ENCODE measurements at places on chromosomes 16 and 17.

- no peak for DNase-seq
These were observed 201.2 kb upstream of the CACNG3 start for GRCh38 chr16:24054741-24055491.

- DNase-seq, result peak; percentile 36
These were observed 5.6 kb downstream of the CUEDC1 start for GRCh38 chr17:57949649-57950048.

DNA sequence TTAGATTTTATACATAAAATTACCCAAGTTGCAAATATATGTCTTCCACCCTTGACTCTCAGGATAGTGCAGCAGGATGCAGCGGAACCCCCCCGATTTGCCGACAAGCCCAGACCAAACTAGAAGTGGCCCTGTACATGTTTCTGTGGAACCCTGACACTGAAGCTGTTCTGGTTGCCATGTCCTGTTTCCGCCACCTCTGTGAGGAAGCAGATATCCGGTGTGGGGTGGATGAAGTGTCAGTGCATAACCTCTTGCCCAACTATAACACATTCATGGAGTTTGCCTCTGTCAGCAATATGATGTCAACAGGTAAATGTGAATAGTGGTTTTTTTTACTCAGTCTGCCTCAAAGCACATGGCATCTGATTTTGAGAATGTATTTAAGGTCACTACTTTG, 70.7 kb downstream of the OMG start:
- no peak for DNase-seq

DNA sequence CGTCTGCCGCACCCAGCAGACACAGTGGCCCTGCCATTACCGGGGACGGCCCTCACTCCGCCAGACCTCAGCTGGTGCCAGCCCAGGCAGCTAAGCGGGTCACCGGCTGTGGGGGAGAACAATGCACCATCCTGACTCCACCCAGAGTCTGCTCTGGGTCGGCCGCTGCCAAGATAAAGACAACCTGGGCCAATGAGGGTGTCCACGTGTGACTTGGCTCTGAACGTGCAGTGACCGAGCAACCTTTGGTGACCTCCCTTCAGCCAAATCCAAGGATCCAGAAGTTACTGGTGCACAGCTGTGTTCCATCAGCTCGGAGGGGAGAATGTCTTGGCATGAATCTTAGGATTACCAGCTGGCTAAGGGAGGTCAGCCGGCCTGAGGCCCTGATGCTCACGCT, 155.9 kb downstream of the NTN1 start:
- no peak for DNase-seq

GRCh38 chr17:33435721-33436301, 142.7 kb upstream of the ASIC2 start:
- DNase-seq, result peak; percentile 40

DNA sequence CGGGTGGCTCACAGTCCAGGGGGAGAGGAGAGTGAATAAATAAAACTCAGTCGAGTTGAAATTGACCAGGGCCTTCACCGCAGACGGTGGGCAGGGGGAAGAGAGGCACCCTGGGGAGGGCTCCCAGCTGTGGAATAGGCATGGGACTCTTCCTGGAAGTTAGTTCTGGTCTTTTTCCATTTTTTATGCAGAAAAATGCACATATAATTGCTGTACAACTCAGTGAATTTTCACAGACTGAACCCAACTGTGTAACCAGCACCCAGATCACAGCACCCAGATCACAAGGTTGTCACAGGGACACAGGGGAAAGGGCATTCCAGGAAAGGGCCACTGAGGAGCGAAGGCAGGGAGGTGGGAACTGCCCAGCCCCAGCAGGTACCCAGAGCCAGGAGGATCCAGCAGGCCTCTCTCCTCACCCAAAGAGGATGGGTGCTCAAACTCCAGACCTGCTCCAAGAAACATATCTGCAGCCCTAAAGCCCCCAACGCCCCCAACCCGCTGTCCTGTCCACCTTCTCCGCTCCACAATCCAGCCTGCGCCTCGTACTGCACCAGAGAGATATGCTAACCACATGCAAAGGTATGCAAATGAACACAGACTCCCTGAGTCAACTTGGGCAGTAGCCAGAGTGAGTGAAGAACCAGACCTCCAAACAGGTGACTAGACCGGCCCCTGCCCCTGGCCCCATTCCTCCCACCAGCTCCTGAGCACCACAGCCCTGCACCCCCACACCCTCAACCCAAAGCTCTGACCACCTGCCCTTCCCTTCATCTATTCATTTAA, 29.1 kb upstream of the EIF1 start:
- no peak for DNase-seq

DNA sequence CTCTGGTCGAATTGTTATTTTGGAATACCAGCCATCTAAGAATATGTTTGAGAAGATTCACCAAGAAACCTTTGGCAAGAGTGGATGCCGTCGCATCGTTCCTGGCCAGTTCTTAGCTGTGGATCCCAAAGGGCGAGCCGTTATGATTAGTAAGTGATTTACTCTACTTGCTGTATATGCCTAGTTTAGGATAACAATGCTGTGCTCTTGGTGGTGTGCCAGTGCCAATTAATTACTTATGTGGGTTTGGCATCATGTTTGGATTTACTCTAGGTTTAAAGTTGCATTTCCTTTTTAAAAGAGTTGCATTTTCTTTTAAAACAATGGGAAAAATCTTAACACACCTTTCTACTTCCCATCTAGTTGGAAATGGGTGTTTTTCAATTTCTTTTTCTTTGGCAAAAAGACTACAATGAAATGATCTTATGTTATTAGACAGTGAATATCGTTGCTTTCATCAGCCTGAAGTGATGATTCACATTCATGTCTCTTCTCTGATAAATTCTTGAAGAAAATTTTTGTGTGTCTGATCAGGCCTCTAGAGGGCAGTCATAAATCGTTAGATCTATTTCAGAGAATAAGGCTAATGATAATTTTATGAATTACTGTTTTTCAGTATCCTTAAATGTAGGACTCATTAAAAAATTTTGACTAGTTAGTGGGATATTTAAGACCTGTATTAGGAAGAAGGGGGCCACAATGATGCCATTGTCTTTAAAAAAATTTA, 5.6 kb downstream of the SF3B3 start:
- DNase-seq, result peak; percentile 56

DNA sequence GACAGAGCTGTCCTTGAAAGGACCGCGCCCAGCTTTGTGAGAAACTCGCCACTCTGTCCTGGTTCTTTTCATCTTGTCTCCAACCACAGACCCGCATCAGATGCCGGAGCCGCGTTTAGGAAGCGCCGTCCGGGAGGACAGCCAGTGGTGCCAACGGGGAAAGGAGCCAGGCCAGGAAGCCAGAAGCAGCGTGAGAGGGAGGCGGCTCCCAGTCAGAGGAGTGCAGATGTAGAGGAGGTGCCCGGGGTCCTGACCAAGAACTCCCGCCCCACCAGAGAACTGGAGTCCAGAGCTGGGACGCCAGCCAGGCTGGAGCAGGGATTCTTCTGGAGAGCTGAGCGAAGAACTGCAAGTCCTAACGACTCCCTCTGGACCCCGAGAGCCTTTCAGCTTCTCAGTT, 49.3 kb upstream of the TNRC6C start:
- no peak for DNase-seq

DNA sequence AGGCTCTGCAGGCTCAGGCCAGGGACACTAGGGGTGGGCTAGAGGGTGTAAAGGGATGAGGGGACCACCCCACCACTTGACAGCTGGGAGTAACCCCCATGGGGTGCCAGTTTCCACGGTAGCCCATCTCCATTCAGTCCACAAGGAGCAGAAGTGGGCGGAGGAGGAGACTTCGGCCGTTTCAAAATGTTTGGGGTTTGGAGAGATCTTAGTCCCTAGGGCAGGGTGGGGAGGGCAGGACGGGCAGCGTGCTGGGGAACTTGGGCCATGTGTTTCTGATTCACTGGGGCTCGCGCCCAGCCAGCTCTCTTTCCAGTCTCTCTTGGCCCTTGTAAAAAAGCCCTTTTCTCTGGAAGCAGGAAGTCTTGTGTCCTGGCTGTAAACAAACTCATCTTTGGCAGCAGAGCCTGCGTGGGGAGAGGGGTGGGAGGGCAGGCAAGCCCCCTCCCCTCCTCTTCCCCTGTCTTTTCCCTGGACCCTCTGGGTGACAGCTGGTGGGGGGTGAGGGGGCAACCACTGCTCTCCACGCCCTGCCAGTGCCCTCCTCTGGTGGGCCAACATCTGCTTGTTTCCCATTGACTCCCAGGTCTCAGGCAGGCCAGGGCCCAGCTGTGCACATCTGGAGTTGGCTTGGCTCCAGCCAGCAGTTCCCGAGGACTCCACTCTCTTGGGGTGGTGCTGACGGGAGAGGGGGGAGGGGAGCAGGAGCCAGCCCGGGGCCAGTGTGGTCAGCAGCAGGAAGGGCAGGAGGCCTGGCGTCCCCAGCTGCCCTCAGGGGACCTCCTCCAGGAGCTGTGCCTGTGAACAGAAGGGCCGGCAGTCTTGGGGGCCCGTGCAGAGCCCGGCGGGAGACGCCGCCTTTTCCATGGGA, 8.1 kb downstream of the CYGB start:
- DNase-seq, result peak; percentile 53

DNA sequence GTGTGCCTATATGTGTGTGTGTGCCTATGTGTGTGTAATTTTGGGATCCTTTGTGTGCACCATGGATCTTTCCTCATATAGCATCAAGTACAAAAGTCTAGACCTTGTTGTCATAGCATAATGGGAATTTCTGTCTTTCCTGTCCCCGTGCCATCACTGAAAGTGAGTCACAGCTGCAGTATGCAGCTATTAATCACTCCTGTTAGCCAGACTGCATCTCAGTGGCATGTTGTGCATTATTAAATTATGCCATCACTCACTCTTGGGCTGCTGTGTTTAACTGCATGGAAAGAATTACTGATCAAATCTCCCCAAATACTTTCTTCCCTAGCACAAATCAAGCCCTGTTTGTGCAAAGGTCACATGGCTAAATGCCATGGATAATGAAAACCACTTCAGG, 92.4 kb downstream of the CBLN1 start:
- peak; percentile 5 for DNase-seq

- no peak for DNase-seq
These were observed 37.2 kb upstream of the ETV4 start for GRCh38 chr17:43583332-43583731.

DNA sequence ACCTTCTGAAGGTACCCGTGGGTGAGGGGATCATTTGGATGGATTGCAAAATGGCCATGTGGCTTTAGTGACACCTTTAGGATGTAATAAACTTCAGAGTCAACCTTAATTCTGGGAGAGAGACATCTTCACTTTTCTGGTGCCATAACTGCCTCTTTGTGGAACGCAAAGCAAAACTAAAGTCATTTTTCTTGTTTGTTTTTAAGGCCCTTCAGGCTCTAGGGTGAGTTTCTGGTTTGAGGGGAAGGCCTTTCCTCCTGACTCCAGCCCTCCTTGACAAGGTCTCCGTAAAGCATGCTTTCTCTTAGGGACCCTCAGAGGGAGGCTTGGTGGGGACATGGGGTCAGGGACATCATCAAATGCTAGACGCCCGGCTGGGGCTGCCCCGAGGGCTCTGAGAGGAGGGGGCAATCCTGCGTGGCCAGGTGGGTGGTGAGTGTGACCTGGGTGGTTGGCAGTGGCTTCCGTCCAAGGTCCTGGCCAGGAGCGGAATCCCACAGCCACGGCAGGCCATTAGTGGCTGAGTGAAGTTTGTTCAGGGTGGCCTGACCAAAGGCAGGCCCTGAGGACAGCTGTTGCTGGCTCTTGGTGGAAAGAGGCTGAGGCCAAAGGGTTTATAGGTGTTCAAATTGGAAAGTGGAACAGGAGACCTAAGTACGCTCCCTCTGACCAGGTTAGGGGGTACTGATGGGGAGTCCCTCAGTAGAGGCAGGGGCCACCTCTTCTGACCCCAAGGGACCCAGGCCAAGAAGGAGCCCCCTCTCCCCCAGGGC, 112.2 kb downstream of the METRNL start:
- DNase-seq, result no peak

- DNase-seq, result no peak
These were observed 2.0 kb upstream of the TOP2A start for GRCh38 chr17:40419559-40420331.

DNA sequence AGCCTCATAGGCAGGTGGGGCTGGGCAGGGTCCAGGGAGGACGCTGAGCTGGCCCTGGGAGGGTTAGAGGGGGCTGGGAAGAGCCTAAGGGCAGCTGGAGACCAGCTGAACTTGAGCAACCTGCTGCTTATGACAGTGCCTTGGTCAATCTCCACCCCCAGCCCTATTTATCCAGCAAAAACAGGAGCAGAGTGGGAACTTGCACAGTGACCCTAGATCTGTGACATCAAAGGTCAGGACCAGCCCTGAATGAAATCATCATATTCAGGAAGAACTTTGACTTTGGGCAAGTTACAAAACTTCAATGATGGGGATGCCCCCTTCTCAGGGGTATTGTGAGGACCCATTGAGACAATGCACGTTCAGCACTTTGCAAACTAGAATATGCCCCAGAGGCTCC, 9.4 kb downstream of the CD300LF start:
- no peak for DNase-seq

DNA sequence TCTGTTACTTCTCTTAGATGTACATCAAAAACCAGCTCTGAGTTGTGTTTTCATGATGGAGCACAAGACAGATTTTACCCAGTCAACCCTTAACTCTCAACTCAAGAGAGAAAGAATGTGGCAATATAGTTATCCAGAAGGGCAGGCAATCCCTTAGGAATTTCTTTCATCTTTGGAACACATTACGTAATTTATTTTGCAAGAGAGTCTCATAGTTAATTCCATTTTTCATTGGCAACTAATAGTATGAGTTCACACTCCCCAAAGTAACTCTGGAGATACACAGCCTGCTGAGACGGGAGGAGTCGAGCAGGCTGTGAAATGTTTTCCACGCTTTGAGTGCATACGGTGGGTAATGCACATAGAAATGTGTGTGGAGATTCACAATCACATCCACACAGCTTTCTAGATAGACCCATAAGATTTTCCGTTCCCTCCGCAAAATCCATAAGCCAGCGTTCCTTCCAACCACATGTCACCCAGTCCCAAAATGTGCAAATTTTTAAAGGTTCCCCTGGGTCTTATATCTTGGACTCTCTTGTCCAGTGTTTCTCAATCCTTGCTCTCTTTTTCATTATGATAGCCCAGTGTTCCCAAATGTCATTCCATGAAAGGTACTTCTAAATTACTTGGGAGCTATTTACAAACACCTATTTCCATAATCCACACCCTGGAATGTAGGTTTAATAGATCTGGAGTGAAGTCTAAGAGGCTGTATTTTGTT, 8.4 kb upstream of the CDRT4 start:
- no peak for DNase-seq

GRCh38 chr16:49876716-49877129, 20.8 kb upstream of the ZNF423 start:
- no peak for DNase-seq

DNA sequence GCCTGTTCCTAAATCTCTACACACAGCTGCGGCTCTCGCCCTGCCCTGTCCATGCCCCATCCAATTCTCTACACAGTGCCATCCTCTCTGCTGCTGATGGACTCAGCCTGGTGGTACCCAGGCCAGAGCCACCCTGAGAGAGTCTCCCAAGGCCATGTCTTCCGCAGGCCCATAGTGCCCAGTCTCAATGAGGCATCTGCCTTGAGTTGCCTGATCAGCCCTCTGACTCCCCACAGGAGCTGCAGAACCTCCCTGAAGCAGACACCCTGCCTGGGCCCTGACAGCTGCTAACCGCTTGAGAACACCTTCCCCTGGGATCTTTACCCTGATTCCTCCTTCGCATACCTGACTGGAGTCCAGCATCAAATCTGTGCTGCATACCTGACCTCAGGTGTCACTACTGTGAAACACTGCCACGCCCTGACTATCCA, 13.3 kb downstream of the TSPOAP1 start:
- DNase-seq, result no peak

GRCh38 chr17:64147110-64148016, 17.4 kb upstream of the ERN1 start:
- no peak for DNase-seq

GRCh38 chr17:37041932-37042331, 93.2 kb downstream of the AATF start:
- DNase-seq, result no peak

GRCh38 chr17:333626-334396, 18.8 kb downstream of the RPH3AL start:
- no peak for DNase-seq

Data from A172 (cell line).